Amygdala (tissue), 56 donors: ENCODE measurements at places on chromosomes 5 and 9.
A peak's percentile ranks its signal among the peaks of the same experiment; 100 is the strongest.

DNA sequence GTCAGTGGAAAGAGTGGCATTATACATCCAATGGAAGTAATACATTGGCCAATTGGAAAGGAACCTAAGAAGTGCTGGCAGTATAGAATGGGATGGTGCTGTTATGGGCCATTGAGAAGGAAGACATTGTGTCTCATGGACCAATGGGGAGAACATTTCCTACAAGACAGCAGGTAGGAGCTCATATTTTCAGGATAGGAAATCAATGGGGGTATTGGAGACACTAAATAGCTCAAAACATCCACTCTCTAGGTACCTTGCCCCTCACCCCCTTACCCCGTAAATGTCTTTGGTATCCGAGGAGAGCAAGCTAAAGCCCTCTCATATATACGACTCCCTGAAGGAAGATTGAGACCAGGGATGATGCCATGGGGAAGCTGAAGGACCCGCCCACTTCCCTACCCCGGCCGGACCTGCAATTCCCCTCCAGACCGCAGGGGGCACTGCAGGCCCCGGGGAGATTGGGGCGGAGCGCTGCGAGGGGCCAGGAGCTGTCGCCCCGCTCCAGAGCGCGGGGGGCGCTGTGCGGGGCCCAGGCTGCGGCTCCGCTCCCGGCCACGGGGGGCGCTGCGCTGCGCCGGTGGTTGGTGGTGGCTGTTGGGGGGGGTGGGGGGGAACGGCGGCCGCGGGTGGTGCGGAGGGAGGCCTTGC is at the start of gene KDM3B:
KDM3B (plus strand) TSS at position 615 of the 651 bp plus-strand sequence. CDS start 111 bp downstream, outside the sequence.
- peak; percentile 75 for DNase-seq

GRCh38 chr5:45847877-45848276 is 151.7 kb upstream of the HCN1 start:
- DNase-seq: no peak

- DNase-seq: no peak
Measured at GRCh38 chr9:122572456-122572855, 10.7 kb downstream of the OR1L8 start.

DNA sequence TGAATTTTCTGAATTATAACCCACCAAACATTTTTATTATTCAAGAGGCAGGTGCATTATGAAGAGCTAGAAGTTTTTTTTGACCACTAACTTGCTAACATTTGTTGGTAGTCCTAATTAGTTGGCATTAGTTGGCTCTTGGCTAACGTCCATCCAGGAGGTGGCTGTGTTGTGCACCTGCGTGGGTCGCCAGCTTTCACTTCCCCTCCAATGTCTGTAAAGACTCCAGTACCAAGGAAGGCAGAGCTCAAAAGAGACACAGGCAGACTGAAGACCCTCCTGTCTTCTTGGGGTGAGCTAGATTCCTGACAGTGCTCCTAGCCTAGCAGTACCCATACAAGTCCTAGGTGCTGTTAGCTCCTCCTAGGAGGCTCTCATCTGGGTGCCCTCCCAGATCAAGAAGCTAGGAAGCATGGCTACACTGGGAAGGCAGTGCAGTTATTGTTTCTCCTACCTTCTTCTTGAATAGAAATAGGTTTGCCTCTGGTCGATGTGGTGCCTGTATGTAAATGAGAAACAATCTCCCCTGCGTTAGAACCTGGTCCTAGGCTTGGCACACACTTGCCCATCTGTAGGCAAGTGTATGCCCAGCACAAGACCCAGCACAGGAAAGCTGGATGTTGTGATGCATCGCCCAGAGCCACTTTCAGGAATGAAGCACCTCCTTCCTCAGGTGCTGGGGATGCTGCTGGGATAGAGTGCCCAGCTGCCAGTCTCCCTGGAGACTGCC is 190.9 kb downstream of the ICE1 start:
- no peak for DNase-seq

DNA sequence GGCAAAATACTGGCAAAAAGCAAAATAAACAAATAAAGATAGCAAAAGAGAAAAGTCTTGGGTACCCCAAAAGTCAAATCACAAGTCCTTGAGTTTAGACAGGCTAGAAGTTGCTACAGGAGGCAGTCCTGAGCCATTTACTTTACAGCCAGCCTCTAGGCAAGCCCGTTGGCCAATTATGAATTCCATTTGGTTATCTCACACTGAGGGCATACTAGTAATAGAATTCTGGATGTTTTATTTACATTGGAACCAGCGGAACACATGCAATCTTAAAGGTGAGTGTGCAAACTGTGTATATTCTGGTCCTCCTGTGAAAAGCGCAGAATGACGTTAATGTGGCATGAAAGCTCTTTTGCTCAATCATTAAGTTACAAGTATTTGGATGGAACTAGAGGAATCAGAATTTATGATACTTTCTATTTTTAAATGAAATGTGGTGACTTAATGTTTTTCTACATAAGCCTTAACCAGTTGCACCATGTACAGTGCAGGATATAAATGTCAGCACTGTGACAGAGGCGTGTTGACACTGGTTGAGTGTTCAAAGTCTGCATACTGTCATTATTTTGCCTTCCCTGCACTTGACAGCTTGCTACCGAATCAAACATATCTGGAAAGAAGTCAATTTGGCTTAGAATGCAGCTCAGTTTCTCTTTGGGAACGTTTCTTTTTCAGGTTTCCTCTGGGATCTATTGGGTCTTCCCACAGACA is 7.9 kb downstream of the GDNF start:
- no peak for DNase-seq
